AG20443 (cell line): ENCODE measurements at places on chromosomes 6 and 20.
A peak's percentile ranks its signal among the peaks of the same experiment; 100 is the strongest.

GRCh38 chr6:2047855-2048254 lies 197.6 kb downstream of the GMDS start:
- no peak for DNase-seq

DNA sequence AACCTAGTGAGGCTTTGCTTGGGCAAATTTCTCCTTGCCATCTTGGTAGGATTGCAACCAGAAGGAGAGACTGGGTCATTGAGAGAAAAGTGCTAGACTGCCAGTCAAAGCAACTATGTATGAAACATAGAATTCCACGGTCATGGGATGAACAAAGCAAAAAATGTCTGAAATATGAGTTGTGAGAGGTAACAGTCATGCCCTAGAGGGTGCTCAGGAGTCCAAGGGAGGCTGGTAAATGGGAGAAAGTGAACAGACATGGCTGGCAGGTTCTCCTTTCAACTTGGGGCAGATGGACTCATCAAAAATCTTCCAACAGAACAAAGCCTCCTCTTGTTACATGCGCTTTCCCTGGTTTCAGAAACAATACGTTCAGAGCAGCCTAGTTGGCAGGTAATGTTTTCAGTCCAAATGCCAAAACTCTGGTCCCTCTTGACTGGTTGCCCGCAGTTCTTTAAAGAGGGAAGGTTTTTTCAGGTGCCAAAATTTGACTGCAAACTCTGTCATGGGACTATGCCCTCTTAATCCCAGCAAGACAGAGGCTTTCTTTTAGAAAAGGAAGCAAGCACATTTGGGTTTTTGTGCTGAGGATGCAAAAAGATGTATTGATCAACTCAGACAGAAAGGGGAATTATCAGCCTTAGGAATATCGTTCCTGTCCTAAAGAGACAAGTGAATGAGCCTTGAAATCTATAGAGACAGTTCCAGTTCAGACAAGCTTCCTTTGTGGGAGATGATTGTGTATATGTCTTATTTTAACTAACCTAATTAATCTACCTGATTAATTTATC lies 68.5 kb upstream of the SASH1 start:
- DNase-seq: no peak

DNA sequence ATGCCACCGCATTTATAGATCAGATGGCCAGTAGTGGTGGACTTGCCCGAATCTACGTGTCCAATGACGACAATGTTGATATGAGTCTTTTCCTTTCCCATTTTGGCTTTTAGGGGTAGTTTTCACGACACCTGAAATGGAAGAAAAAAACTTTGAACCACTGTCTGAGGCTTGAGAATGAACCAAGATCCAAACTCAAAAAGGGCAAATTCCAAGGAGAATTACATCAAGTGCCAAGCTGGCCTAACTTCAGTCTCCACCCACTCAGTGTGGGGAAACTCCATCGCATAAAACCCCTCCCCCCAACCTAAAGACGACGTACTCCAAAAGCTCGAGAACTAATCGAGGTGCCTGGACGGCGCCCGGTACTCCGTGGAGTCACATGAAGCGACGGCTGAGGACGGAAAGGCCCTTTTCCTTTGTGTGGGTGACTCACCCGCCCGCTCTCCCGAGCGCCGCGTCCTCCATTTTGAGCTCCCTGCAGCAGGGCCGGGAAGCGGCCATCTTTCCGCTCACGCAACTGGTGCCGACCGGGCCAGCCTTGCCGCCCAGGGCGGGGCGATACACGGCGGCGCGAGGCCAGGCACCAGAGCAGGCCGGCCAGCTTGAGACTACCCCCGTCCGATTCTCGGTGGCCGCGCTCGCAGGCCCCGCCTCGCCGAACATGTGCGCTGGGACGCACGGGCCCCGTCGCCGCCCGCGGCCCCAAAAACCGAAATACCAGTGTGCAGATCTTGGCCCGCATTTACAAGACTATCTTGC lies 725 bp downstream of the EEF1A1 start:
- peak; percentile 66 for DNase-seq

- no peak for DNase-seq
Measured at GRCh38 chr6:132179955-132180354, 221.3 kb downstream of the MOXD1 start.

DNA sequence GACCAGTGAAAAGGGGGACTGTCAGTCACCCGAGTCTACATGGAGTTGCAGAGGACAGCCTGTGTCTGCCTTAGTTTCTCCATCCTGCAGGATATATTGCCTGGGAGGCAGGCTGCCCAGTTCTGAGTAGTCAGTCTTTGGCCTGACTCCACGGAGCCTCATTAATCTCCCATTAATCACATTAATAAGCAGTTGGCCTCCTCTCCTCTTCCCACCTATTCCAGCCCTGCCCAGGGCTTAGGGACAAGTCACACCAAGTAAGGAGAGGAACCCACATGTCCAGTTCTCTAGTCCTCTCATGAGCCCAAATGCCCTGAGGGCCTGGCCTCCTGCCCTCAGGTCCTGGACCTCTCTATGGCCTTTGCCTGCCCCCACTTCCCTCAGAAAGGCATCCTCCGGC lies 1.3 kb upstream of the MUCL3 start:
- peak; percentile 34 for DNase-seq

DNA sequence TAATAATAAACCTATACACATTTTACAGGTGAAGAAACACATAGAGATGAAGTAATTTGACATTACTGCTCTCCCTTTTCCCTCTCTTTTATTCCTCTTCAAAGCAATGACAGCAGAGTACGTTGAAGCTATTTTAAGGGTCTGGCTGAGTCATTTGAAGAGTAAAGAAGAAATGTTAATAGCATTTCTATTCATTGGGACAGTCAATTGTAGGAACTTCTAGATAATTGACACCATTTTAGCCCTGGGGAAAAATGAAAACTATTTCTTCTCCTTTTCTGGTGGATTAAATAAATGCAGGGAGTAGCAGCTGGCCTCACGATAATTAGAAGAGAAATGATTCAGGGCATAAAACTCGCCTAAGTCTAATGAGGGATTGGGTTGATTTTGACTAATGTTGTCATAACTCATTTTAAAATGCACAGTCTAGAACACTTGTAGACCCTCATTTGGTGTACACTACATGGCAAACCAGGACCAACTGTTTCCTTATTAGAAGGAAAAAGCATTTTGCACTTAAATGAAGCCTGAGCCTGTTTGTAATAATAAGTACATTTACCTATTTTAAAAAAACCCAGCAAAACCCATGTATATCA lies 48.1 kb downstream of the RIPOR2 start:
- no peak for DNase-seq

DNA sequence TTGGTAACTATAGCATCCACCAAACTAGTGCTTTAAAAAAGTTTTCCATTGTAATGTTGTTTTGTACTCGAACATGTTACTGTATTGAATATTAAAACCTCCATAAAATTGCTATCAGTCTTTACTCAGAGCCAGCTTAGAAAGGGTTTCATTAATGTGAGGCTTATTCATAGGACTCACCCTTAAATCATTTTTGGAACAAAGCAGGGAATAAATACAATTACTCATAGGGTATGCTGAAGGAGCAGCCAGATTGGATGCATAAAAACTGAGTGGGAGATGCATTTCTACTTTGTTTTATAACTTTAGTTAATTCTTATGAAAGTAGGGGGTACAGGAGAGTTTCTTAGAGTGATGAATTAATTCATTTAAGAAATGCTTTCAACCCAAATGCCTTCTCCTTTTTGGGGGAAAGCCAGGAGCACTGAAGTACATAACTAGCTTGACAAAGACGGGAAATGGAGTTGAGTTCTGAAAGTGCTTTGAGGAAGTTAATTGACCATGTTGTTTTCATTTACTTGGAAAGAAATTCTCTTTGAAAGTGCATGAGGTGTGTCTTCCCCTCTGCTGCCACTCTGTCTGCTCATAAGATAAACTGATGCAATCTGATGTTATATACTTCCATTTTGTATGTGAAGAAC lies 90.3 kb downstream of the RNF144B start:
- DNase-seq: peak; percentile 47

DNA sequence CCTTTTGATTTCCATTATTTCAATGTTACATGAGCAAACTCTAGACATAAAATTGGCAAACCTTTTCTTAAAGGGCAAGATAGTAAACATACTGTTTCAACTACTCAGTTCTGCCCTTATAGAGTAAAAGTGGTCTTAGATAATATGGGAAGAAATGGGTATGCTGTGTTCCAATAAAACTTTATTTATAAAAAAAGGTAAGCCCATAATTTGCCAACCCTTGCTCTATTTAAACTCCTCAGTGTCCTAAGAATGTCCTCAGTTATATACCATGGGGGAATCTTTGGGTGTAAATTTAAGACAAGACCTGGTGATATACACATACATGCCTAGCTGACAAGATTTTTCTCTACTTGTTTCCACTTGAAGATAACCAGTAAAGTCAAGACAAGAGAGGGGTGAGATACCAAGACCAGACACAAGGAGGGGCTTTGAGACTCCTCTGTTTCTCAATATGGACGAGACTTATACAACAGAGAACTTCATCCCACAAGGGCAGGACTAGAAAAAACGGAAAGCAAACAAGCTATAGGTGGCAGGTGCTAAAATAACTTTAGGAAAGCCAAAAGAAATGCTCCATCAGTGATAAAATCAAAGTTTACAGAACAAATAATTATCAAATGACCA lies 10.5 kb downstream of the SNX3 start:
- DNase-seq: no peak

- no peak for DNase-seq
Measured at GRCh38 chr6:96234444-96234843, 218.7 kb downstream of the FUT9 start.

- DNase-seq: no peak
Measured at GRCh38 chr6:45477790-45478189, 100.1 kb upstream of the SUPT3H start.

DNA sequence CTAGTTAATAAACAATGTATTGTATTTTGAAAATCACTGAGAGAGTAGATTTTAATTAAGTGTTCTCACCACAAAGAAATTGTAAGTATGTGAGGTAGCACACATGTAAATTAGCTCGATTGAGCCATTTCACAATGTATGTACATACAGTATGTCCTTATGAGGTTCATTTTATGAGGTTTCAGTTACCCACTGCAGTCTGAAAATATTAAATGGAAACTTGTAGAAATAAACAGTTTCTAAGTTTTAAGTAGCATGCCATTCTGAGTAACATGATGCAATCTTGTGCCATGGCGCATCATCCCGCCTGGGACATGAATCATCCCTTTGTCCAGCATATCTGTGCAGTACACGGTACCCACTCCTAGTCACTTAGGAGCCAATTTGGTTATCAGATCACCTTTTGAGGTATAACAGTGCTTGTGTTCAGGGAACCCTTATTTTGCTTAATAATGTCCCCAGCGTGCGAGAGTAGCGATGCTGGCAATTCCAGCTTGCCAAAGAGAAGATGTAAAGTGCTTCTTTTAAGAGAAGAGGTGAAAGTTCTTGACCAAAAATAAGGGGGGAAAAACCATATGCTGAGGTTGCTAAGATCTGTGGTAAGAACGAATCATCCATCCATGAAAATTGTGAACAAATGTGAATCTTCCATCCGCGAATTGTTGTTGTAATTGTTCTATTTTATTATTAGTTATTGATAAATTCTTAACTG lies 64.7 kb downstream of the KCNS1 start:
- peak; percentile 12 for DNase-seq

- DNase-seq: no peak
Measured at GRCh38 chr6:116550796-116551195, 2.8 kb upstream of the CALHM4 start.

DNA sequence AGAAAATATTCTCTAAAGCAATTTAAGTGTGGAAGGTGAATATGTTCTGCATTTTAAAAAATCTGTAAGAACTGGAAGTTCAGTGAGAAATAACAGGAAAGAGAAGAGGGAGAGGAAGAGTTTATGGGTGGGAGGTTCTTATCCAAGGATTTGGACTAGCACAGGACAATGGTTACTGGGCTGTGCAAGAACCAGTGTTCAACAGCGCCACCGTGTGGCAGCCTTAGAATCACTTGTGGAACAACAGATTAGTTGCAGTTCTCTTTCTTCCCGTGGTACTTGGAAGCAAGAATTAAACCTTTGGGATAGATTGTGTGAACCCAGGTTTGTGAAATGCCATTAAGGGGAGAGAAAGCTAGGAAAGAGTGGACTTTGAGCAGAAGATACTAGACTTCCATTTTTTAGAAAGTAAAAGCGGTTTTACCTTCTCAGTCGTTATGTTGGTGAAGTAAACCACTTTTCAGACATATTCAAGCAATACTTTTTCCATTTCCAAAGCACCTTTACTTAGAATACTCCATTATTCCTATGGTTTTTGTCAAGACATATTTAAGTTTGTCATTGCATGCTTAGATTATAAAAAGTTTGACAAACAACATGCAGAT lies 436.7 kb downstream of the RNF144B start:
- no peak for DNase-seq

- no peak for DNase-seq
Measured at GRCh38 chr6:8674126-8674525, 238.8 kb upstream of the SLC35B3 start.

DNA sequence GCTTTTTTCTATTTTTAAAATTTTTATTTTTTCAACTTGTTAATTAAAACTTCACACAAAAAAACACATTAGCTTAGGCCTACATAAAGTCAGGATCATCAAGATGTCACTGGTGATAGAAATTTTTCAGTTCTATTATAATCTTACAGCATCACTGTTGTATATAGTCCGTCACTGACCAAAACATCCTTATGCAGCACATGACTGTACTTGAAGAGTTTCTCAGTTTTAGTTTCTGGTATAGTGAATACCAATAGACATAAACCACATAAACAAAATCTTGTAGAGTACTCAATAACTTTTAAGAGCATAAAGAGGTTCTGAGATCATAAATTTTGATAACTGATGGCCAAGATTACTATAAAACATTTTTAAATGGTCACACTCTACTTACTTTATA lies 71.8 kb downstream of the ASCC3 start:
- DNase-seq: no peak

DNA sequence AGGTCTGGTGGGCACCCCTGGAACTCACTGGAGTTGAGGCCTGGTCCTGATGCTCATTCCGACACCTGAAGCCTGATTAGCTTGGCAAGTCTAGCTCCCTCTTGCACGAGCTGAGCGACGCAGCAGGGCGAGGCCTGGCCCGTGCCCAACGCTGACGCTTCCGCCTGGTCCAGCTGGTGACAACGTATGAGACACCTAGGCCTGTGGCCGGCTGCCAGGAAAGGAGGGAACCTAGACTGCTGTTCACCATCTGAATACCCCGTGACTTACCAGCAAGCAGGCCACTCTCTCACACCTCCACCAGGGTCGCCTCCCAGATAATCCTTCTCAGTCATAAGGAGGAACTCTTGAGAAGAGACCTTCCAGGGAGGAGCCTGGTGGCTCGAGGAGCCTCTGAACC lies 24.5 kb downstream of the YTHDF1 start:
- DNase-seq: no peak

DNA sequence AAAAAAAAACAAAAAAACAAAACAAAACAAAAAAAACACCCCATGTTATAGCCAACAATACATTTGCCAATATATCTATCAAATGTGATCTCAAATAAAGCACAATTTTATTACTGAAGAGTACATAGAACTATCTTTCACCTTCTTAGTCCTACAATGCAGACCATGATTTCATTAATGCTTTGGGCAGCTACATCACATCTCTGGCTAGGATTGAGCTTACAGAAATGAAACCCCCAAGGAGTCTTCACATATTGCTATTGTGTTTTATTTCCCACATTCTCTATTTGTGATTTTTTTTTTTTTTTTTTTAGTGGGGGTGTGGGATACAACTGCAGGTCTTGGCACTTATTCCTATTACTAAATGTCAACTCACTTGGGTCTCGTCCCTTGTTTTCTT lies 189.3 kb downstream of the BACH2 start:
- no peak for DNase-seq
